ENCODE measurements at places on chromosomes 11 and 22. TPM values are rescaled to one million over a fixed set of nuclear protein-coding genes. Genes with fewer than 3 reads are reported as not detected.

Gene IGSF9B
- total RNA-seq = 5.8 TPM

Gene PNPLA5
- total RNA-seq = not detected

Gene SCGB1A1
- not detected for total RNA-seq

Gene SAC3D1
- 16.3 TPM for total RNA-seq

DNA sequence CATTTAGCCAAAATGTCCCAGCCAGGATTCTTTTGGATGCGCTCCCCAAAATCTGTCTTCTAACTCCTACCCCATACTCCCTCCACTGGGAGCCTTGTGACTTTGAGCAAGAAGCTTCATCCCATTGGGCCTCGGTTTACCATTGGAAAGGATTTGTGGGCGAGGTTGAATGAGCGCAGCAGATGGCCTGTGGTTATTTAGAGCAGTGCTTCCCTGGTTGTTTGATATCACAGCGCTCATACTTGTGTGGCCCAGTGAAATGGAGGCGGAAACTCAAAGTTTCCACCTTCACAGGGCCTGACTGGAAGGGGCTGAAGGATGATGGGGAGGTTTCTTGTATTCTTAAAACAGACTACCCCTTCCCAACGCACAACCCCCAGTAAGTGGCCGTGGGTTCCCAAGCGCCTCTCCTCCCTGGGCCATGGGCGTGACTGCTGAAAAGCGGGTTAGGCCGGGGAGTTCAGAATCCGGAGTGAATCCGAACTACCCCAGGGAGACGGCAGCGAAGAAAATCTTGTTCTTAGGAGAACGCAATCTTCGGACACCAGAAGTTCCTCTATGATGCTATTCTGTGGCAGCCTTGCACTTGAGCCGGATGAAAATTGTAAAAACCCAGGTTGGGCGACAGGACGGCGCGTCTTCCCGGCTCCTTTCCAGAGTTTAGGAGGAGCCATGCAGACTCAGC lies 1.2 kb upstream of the ATF4 start:
- DNase-seq = no peak

DNA sequence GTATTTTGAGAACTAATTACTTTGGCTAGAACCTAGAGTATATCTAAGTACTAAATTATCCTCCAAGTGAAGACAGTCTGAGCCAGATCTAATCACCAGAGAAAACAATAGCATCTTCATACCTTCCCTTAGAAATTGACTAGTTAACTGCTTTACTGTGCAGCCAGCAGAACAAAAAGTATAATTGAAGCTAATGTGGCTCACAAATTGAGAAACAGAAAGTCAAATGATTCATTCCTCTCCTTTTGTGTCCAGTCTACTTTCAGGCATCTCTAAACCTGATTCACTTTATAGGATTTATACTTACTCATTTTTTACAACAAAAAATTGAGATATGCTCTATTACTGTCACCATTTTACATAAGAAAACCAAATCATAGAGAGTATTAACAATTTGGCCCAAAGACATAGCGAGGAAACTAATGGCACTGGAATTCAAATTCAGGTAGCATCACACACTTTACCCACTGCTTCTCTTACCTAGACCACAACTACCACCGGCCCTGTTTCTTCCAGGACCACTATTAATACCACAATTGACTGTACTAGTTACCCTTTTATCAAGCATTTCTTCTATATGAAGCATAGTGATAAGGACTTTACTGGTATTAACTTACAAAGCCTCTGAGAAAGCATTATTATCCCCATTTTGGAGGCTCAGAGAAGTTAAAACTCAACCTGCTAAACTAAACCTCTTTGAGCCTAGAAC lies 1402.6 kb upstream of the TENM4 start:
- DNase-seq = no peak

GRCh38 chr11:102139081-102139498 lies 28.8 kb downstream of the YAP1 start:
- DNase-seq = no peak

GRCh38 chr11:116328391-116328790 lies 444.4 kb downstream of the BUD13 start:
- DNase-seq = no peak

All from mesothelial cell of epicardium (in vitro differentiated cells).